ENCODE measurements at places on chromosomes 12 and 14. TPM values are rescaled to one million over a fixed set of nuclear protein-coding genes. Genes with fewer than 3 reads are reported as not detected.

DNA sequence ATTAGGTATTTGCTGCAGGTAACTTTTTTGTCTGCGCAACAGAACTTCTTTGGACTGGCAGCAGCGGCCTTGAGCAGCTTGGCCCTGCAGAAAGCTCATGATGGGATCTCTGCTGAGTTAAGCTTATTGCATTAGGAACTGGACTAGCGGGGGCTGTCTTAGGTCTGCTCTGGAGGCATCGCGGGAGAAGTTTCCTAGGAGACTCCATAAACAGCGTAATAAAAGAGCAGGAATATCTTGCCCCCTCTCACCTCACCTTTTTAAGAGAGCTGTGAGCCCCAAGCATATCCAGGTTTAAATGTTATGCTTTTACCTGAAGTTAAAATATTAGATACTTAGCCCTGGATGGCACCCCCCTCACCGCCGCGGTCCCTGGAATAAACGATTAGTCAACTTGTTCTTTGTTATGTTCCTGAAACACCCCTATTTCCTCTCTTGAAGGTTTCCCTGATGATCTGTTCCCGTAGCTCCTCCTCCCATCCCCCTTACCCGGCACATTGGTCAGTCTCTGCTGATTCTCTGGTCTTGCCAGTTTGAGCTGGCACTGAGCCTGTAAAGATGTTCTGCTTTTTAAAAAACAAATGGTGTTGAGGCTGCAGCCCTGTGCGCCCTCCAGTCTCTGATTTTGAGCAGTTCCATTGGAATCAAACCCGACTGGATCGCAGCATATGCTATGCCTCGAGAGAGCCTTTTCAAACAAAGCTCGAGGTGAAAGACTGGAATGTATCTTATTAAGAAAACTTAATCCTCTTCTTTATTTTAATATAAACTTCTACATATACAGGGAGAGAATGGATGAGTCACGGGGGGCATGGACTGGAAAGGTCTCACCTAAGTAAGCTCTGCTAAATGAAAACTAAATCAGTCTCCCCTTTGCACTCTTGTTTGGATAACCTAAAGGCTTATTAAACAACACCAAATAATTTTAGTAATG lies 1.9 kb downstream of the MLXIP start:
- peaks cover 4% of the 10 kb centered on the region for H3K27me3 ChIP-seq
- peaks cover 11% of the 10 kb centered on the region for H3K36me3 ChIP-seq
- H3K27ac ChIP-seq: peak overlapping the region; percentile 39

DNA sequence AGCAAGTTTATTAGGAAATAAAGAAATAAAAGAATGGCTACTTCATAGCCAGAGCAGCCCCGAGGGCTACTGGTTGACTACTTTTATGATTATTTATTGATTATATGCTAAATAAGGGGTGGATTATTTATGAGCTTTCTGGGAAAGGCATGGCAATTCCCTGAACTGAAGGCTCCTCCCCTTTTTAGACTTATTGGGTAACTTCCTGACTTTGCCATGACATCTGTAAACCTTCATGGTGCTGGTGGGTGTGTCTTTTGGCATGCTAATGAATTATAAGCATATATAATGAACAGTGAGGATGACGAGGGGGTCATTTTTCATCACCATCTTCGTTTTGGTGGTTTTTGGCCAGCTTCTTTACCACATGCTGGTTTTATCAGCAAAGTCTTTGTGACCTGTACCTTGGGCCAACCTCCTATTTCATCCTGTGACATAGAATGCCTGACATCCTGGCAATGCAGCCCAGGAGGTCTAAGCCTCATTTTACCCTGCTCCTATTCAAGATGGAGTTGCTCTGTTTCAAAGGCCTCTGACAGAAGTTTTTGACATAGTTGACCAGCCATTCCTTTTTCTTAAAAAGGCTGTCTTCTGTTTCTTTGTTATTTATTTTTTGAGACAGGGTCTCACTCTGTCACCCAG lies 11.1 kb upstream of the PTGES3 start:
- no peak overlapping the region for H3K27ac ChIP-seq
- H3K4me3 ChIP-seq: no peak overlapping the region
- H3K27me3 ChIP-seq: no peaks in the 10 kb centered on the region
- H3K36me3 ChIP-seq: no peaks in the 10 kb centered on the region
- H3K4me1 ChIP-seq: peaks cover 3% of the 10 kb centered on the region

DNA sequence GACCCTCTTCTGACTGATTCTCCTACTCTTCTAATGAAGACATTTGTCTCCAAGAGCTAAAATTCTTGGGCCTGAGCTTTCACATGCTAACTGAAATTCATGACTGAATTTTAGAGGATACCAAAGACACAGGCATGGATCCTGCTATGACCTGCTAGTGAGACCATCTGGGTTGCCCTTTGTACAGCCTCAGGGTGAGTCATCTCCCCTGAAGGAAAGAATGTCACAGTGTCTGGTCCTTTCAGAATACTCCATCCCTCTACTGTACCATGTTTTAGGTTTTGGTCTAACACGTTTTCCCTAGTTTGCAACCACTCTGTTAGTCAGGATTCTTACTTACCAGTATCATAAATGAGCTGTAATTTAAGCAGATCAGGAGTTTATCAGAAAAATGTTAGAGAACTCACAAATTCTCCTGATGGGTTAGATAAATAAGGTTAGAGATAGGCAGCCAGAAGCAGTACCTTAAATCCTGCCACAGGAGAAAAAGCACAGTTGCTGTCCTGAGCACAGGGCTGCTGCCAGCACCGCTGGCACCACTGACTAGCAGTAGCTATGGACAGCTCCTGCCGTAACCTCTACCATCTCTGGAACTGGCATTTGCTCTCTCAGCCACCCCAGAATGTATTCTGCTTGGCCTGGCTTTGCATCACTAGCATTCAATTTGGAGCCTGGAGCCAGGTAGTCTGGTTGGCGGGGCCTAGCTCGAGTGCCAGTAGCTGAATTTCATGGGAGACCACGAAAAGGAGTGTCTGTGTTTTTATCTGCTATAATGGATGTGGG lies 127.6 kb downstream of the ANO6 start:
- H3K4me1 ChIP-seq: peaks cover 5% of the 10 kb centered on the region
- no peak overlapping the region for H3K4me3 ChIP-seq
- H3K27ac ChIP-seq: no peak overlapping the region
- peaks cover 2% of the 10 kb centered on the region for H3K36me3 ChIP-seq
- H3K27me3 ChIP-seq: no peaks in the 10 kb centered on the region
- peak; percentile 63 for DNase-seq

- no peaks in the 10 kb centered on the region for H3K27me3 ChIP-seq
- no peak overlapping the region for H3K27ac ChIP-seq
- H3K4me1 ChIP-seq: peaks cover 6% of the 10 kb centered on the region
- DNase-seq: no peak
Measured at GRCh38 chr12:69401940-69402339, 42.4 kb downstream of the YEATS4 start.

GRCh38 chr14:69909826-69910550 lies 30.8 kb downstream of the SMOC1 start:
- no peaks in the 10 kb centered on the region for H3K36me3 ChIP-seq
- H3K27ac ChIP-seq: no peak overlapping the region
- no peaks in the 10 kb centered on the region for H3K27me3 ChIP-seq
- H3K4me3 ChIP-seq: no peak overlapping the region
- peaks cover 8% of the 10 kb centered on the region for H3K4me1 ChIP-seq

The E2F7 gene
- 10.3 TPM for total RNA-seq
